ENCODE measurements at places on chromosomes 2 and 18. TPM values are rescaled to one million over a fixed set of nuclear protein-coding genes. Genes with fewer than 3 reads are reported as not detected.

The TTL gene
- 54.1 TPM for total RNA-seq

- no peak for DNase-seq
Observed at GRCh38 chr2:85758361-85759256, 4.8 kb downstream of the ATOH8 start.

DNA sequence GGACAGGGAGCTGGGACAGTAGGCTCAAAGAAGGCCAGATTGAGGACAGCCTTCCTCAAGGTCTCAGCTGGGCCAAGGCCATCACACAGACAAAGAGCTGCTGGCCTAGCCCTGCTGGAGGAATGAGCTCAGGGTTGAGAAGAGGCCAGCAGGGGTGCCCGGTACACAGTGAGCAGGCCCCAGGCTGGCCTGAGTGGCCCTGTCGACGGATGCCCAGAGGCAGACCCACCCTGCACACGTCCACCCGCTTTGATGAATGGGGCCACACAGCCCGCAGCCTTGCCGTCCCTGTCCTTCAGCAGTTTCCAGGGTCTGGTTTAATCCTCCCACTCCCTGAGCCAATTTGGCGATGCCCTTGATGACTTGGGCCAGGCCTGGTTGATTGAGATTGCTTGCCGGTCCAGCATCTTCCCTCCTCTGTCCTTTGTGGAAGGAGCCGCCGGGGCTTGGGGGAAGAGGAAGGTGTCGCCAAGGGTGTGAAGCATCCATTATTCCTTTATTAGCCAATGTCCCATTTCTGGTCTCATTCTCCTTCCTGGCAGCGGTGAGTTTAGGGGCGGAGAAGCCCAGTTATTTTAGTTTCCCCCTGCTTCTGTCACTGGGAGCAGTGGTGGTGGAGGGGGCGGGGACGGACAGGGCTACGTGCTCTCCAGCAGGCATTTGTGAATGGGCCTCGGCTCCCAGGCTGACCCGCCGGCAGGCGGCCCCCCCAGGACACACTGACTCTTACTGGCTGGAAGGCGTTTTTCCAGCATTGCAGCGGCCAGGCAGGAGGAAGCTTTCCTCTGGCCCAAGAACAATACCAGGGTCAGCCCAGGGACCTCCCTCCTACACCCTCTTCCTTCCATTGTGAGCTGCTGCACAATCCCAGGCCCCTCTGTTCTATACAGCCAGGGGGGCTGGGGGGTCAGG is 141.8 kb downstream of the CTIF start:
- DNase-seq, result peak; percentile 93

The LAMA1 gene
- 0.40 TPM for total RNA-seq

The UGT1A9 gene
- total RNA-seq, result not detected

The HJURP gene
- not detected for total RNA-seq

DNA sequence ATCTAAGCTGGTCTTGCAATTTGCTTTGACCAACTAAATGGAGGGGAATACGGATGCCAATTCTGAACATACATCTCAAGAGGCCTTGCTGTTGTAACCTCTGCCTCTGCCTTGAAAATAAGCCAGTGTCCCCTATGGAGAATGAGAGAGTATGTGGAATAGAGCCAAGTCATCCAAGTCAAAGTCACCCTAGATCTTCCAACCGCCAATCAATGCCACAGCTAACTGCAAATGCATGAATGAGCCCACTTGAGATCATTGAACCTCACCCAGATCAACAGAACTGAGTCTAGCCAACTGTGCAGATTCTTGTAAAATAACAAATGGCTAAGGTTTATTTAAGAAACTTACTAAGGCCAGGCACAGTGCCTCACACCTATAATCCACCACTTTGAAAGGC is 139.8 kb upstream of the TANK start:
- DNase-seq, result no peak

- no peak for DNase-seq
Observed at GRCh38 chr2:174325373-174326160, 9.2 kb upstream of the SP9 start.

- DNase-seq, result no peak
Observed at GRCh38 chr2:10346929-10347561, 44.3 kb downstream of the HPCAL1 start.

The SCG2 gene
- total RNA-seq, result 0.97 TPM

The IL1A gene
- total RNA-seq, result not detected

- no peak for DNase-seq
Observed at GRCh38 chr2:162062559-162062958, 11.5 kb downstream of the DPP4 start.

GRCh38 chr2:121816797-121817196 is 61.3 kb downstream of the TSN start:
- no peak for DNase-seq

DNA sequence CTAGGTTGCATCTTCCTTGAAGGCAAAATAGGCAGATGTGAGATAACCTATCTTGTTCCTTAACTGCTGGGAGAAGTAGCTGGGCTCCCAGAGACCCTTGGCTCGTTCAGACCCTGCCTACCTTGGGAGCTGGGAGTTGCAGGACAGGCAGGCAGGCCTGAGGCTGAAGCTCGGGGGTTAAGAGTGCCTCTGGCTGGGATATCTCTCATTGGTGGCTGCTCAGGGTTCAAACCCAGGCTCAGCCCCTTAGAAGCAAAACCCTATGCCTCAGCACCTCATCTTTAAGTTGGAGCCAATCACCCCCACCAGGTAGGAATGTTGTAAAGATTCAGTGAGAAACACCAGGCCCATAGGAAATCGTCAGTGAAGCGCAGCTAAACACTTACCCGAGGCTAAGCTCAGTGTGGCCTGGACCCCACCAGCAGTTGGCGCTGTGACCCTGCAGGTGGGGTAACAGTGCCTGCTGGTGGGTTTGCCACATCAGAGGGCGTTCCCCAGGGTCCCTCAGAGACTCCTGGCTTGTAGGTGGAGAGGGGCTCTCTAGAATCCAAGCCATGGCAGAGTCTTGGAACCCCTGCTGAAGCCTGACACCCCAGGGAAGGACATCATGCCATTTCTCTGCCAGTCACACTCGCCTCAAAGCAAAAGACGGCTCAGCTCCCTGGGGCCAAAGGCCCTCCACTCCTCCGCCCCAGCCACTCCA is 54.6 kb upstream of the GPR17 start:
- peak; percentile 76 for DNase-seq

The DAW1 gene
- total RNA-seq, result not detected

The DSEL gene
- total RNA-seq, result 3.4 TPM

- no peak for DNase-seq
Observed at GRCh38 chr2:5039241-5039975, 652.8 kb upstream of the SOX11 start.

GRCh38 chr2:74290066-74290465 is 53.1 kb downstream of the SLC4A5 start:
- no peak for DNase-seq

The OSBPL1A gene
- total RNA-seq, result 49.4 TPM

DNA sequence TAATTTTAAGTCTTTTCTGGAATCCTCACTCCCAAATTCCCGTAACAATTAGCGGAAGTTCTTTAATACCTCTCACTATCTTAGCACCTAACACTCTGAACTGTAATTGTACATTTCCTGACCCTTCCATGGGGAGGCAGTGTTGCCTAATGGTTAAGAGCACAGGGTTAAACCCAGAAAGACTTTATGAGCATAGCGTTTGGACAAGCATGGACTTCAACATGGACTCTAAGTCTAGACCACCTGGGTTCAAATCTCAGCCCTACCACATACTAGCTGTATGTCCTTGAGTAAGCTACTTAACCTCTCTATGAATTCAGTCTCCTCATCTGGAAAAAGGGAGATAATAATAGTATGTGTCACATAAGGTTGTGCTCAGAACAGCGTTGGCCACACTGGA is 13.0 kb downstream of the ANTXR1 start:
- DNase-seq, result no peak

The CRYGD gene
- total RNA-seq, result not detected

DNA sequence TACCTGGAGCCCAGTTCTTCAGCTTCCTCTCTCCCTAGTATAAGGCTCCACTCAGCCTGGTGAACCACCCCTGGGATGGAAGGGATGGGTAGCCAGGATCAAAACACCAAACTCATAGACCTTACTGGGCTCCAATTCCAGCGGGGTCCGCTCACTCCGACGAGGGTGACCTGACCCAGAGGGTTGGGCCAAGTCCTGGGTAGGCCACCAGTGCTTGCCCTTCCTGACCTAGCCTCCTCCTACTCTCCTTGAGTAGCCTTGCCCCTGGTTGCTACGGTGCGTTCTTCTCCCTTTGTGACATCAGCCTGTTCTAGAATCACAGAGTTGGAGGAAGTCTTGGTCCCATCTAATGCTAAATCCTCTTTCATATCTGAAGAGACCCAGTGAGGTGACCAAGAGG is 537 bp upstream of the STAT4 start:
- no peak for DNase-seq

The RABL2A gene
- total RNA-seq, result 7.9 TPM

DNA sequence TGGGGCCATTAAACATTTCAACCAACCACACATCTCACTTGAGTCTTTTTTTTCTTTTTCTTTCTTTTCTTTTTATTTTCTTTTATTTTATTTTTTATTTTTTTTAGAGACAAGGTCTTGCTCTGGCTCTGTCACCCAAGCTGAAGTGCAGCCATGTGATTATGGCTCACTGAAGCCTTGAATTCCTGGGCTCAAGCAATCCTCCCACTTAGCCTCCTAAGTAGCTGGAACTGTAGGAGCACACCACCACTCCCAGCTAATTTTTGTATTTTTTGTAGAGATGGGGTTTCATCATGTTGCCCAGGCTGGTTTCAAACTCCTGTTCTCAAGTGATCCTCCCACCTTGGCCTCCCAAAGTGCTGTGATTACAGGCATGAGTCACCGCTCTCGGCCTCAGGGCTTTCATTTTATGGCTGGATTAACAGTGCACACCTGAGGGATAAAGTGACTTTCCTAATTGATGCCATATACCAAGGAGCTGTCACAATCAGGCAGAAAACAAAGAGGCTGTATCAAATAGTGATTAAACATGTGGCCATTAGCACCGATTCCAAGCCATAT is 21.5 kb downstream of the KIAA2012 start:
- DNase-seq, result no peak

The IL18R1 gene
- 1.3 TPM for total RNA-seq

DNA sequence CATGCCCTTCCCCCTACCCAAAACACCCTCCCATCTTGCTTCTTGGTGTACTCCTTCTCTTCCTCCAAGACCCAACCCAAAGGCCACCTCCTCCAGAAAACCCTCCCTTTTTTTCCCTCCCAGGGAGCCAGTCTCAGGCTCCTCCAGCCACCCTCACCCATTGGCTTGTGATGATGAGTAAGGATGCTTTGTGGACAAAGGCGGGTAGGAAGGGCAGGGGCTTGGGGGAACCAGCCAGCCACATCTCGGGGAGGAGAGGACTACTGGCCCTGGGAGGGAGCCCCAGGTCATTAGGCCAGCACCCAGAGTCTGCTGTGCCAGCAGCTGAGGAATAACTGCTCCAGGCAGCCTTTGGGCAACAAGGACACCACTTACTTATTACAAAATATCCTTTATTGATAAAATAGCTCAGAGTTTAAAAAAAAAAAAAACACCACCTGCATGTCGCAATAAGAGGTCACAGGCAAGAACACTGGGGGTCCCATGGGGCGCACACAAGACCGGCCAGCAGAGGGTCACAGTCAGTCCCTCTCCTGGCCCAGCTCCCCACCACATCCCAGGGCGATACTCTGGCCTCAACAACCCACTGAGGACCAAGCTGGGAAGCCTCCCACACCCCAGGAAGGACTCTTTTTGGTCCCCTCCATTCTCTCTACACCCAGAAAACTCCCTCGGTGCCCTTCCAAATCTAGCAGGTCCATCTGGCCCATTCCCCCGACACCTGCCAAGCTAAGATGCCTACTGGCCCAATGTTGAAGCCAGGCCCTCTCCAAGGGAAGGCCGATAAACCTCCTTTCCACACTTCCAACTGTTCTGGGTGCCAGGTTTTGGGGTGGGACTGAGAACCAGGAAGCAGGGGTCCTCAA is 3.6 kb downstream of the ADRA2B start:
- no peak for DNase-seq

The ZBTB14 gene
- total RNA-seq, result 8.1 TPM

DNA sequence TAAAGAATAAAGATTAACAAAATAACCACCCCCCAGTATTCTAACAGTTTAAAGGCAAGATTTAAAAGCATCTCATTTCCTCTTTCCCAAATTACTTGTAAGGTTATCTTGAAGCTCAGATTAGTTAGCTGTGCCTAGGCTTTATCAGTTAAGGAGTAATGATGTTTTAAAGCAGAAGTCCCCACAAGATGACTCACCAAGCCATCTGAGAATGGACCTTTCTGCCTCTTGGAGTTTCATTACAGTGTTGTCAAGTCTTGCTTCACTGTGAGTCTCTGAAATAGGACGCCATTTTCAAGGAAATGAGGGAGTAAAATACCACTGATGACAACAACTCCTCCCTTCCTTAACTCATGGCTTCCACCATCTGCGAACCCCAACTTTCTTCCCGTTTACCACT is 35.9 kb downstream of the ZNF385B start:
- DNase-seq, result no peak

DNA sequence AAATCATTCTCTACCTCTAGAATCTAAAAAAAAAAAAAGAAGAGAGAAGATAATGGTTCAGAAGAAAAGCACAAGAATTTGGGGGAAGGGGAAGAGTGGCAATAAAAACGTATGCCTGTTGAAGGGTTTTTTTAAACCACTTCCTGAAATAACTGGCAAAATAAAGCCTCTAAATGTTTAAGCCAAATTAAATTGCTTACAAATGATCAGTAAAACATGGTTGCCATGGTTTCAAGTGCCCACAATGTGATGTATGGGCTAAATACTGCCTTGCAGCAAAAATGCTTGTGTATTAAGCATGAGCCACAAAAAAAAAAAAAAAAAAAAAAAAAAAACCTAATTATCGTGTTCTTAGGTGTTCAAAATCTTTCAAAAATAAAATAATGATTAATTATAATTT is 60.8 kb downstream of the RBM43 start:
- no peak for DNase-seq

DNA sequence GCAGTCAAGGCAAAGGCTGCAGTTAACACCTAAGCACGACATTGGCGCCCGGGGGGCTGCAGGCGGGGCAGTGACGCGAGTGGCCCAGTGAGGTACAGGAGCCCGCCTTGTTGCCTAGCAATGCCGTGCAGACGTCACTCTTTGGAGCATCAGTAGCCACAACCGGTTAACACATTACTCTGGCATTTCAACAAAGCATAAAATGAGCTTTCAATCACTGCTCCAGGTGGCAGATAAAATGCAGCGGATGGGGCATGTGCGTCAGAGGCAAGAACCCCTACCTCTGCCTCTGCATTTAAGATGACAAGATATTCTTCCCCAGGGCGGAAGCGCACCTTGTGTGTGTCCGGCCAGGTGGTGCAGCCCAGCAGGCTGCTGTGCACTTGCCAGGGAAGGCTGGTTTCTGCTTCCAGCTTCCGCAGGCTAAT is 139.4 kb downstream of the MTCL1 start:
- DNase-seq, result no peak

DNA sequence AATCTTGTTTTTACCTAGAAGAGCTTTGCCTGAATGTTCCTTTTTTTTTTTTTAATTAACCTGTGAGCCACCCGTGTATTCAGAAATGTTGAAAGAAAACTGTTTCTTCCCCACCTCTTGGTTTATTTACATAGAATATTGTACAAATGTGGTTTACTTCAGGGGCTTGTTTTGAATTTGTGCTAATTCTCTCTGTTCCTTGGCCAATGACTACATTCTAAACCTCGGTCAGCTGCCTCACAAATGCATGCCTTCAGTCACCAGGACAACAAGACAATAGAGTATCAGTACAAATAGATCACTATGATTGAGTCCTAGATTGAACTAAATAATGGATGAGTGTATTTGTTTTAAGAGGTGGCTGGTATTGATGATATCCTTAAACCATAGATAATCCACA is 36.0 kb downstream of the AGFG1 start:
- no peak for DNase-seq

The KIF1A gene
- 10.2 TPM for total RNA-seq

The TMEM178A gene
- total RNA-seq, result 2.6 TPM

All from cardiac septum (tissue), 1 donor.